ENCODE measurements at places on chromosomes 7 and 10.

DNA sequence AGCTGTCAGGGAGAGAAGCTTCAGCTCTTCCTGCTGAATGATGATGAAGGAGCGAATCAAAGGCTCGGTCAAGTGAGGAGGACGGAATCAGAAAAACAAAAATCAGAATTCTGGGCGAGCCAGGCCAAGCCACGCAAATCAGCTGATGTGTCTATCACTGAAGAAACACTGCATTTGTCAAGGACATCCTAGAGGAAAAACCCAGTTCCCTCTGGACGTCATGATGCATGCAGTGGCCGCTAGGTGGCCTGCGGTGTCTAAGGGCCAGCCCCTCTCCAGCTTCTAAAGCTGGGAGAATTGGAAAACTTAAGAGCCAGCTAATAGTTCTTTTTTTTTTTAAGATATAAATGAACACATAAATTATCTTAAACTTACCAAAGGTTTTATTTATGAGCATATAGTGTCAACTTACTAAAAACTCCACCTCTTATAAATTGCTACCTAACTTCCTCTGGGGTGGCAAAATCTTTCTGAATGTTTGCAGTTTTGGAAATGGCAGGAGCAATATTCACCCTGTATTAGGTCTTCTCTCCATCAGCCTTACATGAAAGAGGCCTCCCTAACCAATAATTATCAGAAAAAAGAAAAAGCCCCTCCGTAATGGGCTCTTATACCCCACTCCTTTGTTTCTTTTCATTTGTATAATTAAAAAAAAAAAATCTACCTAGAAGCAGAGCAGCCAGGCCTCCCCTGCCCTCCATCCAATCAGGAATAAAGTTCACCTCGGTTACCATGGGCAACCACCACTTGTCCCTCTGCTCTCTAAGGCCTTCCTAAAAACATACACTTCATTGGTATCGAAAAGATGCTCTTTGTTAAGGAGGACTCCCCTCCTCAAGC, 186.8 kb downstream of the USP6NL start:
- DNase-seq = no peak

GRCh38 chr10:58281092-58281752, 12.3 kb downstream of the CISD1 start:
- DNase-seq = no peak

GRCh38 chr10:79292891-79293746, 54.1 kb upstream of the PPIF start:
- DNase-seq = no peak

DNA sequence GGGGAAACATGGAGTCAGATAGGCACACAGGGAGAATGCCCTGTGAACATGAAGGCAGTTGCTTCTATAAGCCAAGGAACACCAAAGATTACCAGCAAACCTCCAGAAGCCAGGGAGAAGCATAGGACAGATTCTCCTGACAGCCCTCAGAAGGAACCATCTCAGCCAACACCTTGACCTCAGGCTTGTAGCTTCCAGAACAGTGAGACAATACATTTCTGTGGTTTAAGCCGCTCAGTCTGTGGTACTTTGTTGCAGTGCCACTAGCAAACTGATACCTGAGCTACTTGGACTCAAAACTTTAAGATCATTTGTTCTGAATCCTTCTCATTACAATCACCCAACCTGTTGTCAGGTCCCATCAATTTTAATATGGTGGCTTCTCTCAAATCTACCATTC, 31.2 kb downstream of the ABLIM1 start:
- no peak for DNase-seq

- no peak for DNase-seq
Measured at GRCh38 chr7:17146621-17147020, 151.8 kb upstream of the AHR start.

DNA sequence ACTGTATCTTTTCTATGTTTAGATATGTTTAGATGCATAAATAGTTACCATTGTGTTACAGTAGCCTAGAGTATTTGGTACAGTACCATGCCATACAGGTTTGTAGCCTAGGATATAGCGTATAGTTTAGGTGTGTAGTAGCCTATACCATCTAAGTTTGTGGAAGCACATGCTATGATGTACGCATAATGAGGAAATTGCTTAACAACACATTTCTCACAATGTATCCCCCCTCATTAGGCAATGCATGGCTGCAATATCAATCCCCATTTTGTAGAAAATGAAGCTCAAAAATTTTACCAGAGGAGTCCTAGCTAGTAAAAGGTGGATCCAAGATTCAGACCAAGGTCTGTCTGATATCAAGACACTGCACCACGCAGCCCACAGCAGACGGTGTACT, 376.4 kb upstream of the NFE2L3 start:
- no peak for DNase-seq

- DNase-seq = no peak
Measured at GRCh38 chr7:142689439-142690120, 59.7 kb upstream of the PRSS1 start.

GRCh38 chr7:137682596-137682995, 164.2 kb downstream of the DGKI start:
- no peak for DNase-seq

- DNase-seq = no peak
Measured at GRCh38 chr7:98869597-98870120, at the start of gene TMEM130. TMEM130 (minus strand) TSS chr7:98870014; CDS start chr7:98869861, 153 bp downstream.

- no peak for DNase-seq
Measured at GRCh38 chr10:67077376-67077775, 151.5 kb downstream of the LRRTM3 start.

DNA sequence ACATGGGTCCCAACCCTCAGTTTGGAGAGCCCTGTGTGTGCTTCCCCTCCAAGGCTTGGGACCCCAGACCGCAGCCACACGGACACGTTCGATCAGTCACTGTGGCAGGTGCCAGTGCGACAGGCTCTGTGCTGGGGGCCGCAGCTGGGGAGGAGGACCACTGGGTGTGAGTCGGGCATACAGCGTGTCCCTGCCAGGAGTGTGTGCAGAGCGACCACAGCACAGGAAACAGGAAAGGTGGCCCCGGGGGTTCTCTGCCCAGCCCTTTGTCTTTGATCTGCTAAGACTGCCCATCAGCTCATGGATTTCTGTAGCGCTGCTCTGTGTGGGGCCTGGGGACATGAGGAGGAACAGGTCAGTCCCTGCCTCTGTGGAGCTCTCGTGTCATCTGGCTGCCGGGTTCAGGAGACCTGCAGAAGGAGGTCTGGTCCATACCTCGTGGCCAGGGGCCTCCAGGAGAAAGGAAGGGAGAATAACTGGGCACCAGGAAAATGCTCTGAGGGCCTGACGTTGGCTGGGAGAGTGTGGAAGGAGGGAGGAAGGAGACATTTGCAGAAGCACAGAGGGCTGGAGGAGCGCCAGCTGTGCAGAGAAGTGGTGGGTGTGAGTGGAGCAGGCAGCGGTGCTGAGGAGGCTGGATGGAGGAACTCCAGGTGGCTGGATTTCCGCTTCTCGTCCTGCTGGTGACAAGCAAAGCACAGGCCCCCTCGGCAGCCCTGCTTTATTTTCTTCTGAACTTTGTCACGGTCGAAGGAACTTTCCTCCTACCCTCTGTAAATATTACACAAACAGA, 4.1 kb downstream of the NUDT1 start:
- DNase-seq = no peak

- no peak for DNase-seq
Measured at GRCh38 chr7:51180092-51180491, 136.5 kb downstream of the COBL start.

DNA sequence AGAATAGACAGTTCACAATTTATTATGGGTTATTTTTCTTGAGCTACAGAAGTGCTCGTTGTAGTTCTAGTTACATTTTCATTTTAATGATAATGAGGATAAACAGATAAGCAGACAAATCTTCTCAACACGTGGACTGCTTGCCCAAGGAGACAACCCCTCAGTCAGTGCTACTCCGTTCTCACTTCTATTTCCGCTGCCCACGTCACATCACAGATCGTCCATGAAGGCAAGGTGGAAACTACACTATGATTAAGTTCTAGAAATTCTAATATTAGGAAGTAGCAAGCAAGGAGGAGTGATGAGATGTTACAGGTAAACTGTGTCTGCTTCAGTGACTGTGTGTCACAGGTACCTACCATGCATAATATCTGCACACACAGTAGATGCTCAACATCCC, 210.5 kb downstream of the CHCHD3 start:
- DNase-seq = no peak

DNA sequence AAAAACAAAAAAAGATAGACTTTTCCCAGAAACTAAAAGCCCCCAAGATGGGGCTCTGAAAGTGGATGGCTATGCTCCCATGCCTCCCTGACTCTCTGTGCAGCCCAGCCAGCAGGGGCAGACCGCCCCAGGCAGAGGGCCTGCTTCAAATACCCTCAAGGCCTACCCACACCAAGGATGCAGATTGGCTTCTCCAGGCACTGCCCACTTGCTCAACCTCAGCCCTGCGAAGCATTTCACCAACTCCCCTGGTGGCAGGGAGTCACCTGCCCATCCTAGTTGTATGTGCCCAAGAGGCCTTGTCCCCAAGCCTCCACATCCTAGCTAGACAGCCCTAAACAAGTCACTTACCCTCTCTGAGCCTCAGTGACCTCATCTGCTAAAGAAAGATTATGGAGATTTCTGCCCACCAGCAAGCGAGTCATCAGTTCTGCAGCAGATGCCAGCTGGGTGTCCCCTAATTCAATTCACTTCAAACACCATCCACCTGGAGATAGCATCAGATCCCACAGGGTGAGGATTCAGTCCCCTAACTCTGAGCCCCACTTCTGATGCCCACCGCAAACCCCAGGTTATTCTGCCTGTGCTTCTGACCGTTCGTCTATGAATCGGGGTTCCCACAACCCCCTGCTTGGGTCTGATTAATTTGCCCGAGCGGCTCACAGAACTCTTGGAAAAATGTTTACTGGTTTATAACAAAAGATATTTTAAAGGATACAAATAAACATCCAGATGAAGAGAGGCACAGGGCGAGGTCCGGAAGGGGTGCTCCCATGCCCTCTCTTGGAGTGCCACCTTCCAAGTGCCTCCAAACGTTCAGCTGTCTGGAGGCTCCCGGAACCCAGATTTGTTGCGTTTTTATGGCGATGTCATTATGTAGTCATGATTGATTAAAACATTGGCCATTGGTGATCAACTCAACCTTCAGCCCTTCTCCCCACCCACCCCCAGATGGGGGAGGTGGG, 18.6 kb upstream of the ZMIZ1 start:
- no peak for DNase-seq

GRCh38 chr7:139451638-139452037, 31.8 kb downstream of the KLRG2 start:
- no peak for DNase-seq

DNA sequence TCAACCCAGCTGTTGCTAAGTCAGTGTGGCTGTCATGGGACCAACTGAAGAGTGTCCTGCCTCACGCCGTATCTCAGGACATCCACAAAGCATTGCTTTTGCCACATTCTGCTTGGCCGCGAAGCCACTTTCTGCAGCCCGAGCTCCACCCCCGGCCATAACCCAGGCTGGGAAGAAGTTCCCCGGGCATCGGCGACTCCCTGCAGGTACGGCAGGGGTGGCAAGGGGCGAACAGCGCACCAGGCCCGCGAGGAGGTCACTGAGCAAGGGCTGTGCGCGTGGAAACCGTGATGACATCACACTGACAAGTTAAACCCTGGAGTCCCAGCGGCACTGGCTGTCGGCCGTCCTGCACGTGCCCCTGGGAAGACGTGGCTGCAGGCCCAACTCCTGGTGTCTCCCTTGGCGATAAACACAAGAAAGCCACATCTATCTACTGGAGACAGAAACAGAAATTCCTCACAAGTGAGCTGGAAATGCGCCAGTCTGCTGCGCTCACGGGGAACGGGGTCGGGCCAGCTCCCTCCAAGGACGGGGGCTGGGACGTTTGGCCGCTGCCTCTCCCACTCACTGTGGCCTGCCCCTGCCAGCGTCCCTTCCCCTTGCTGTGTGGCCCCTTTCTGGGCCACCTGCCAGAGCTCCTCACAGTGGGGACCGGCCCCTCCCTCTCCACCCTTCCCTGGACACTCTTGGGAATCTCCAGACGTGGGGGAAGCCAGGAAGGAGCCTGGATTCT, 326.3 kb downstream of the DNAJB6 start:
- DNase-seq = no peak

DNA sequence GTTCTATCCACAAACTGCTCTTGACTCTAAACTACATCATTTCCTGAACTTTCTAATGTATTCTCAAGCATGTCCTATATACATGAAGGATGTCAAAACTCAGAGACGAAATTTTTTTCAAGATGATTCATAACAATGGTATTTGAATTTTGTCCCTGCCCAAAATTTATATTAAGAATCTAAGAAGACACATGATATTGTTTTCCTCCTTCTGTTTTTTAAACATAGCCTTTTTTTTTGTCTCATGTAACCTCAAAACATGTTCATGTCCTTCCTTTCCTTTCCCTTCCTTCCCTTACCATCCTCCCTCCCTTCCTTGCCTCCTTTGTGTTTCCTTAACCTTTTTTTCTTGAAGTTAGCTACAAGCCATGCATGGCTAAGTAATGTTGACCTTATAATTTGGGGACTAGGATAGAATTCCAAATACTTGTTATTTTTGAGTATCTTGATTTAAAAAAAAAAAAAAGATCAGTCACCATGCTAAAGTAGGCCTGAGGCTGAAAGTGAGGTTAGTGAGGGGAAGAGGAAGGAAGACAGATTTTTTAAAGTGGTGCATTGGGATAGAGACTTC, 163.0 kb downstream of the SUGCT start:
- DNase-seq = no peak

DNA sequence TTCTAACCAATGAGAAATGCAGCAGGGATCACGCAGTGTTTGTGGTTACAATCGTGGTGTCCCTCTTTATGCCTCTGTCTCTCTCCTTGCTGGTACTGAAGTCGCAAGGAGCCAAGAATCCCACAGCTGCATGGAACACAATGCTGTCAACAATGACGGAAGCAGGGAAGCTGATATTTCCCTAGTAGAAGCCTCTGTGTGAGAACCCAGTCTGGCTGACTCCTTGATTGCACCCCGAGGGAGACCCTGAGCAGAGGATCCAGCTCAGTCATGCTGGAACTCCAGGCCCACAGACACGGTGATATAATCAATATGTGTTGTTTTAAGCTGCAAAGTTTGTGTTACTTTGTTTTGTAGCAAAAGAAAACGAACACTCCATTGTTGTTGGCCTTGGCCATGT, 677.9 kb downstream of the PARD3 start:
- no peak for DNase-seq

DNA sequence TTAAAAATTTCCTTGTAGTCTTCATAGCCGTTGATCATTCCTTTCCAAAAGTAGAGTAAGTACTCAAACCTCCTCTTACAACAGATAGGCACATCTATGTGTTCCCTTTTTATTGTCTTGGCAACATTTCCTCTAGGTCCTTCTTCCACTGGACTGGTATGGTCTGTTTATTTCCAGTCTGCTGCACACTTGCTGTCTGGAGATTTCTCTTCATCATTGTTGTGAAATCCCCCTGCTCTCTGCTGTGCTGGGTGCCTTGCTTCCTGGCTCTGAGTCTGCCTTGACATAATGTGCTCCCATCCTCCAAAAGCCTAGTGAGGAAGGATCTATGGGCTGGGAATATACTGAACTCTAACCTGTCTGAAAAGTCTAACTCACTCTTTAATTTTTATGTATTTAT, 545.3 kb upstream of the VSTM2A start:
- DNase-seq = no peak

GRCh38 chr7:28069807-28070206, 110.8 kb downstream of the JAZF1 start:
- DNase-seq = no peak
